ENCODE measurements at places on chromosomes 1 and 21.

DNA sequence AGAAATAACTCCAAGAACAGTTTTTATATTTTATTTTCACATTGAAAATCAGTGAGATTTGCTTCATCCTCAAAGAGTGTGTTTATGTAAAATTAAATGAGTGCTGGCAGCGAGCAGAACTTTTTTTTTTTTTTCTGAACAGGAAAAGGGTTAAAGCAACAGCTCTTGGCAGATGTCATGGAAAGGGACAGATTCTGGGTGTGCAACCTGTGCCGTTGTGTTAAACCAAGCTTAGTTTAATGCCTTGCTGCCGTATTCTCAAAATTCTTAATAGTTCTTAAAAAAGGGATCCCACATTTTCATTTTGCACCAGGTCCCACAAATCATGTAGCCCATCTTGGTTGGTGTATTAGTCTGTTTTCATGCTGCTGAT is 227.4 kb upstream of the VAMP3 start:
- no peak overlapping the region for H3K4me3 ChIP-seq
- peaks cover 12% of the 10 kb centered on the region for H3K27me3 ChIP-seq
- DNase-seq = no peak
- no peaks in the 10 kb centered on the region for H3K36me3 ChIP-seq
- no peak overlapping the region for H3K27ac ChIP-seq
- H3K4me1 ChIP-seq = peaks cover 5% of the 10 kb centered on the region

- H3K27me3 ChIP-seq = no peaks in the 10 kb centered on the region
- no peak for DNase-seq
- H3K27ac ChIP-seq = no peak overlapping the region
These were observed 103.3 kb downstream of the RABGAP1L start for GRCh38 chr1:174262349-174263241.

- H3K4me3 ChIP-seq = no peak overlapping the region
- H3K27me3 ChIP-seq = no peaks in the 10 kb centered on the region
- H3K4me1 ChIP-seq = peaks cover 8% of the 10 kb centered on the region
- peaks cover 3% of the 10 kb centered on the region for H3K36me3 ChIP-seq
These were observed 56.8 kb downstream of the MRPL37 start for GRCh38 chr1:54256522-54257345.

DNA sequence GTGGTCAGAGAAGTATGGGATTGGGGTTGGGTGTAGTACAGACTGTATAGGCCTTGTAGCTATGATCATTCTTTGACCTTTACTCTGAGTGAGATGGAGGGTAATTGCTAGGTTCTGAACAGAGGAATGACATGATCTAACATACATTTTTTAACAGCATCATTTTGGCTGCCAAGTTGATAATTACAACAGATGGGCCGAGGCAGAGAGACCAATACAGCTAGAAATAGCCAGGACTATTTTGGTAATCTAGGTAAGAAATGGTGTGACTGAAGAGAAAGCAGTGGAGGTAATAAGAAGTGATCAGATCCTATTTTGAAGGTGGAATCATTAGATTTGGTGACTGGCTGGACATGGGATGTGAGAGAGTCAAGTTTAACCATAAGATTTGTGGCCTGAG is 43.5 kb downstream of the RPAP2 start:
- H3K27me3 ChIP-seq = no peaks in the 10 kb centered on the region
- DNase-seq = no peak
- H3K4me1 ChIP-seq = no peaks in the 10 kb centered on the region
- no peak overlapping the region for H3K4me3 ChIP-seq
- H3K36me3 ChIP-seq = peaks cover 41% of the 10 kb centered on the region

DNA sequence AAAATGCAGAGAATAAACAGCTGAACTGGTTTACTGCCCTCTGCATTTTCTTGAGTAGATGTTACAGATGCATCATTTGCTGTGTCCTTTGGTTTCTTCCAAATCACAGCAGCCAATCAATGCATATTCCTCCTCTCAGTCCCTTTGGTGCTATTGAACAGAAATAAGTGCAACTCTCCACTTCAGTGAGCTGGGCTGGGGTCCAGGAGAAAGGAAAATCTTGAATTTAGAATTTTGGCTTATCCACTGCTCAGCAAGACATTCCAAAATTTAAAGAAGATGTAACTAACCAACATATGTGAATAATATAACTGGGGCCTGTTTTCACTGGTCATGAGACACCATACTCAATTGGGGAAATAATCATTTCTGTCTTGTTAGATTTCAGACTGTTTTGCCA is 39.2 kb downstream of the PRMT6 start:
- no peak for DNase-seq
- H3K4me3 ChIP-seq = no peak overlapping the region
- no peak overlapping the region for H3K27ac ChIP-seq

DNA sequence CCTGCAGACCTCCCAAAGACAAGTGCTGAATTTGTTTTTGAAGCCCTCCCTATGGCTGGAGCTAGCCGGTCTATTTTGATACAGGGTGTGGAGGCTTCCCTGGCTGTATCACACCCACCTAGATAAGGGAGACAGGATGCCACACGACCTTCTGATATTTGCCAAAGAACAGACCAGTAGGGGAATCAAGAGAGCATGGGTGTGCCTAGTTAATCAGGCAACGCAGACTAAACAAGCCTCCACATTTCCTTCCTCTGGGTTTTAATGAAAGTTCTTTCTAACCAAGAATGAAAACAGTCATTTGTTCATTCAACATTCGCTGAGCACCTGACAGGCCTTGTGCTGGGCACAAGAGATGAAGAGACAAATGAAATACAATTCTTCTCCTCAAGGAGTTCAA is 446.8 kb downstream of the PLPP3 start:
- no peaks in the 10 kb centered on the region for H3K27me3 ChIP-seq
- no peak overlapping the region for H3K27ac ChIP-seq
- no peaks in the 10 kb centered on the region for H3K36me3 ChIP-seq
